ENCODE measurements at places on chromosomes 7 and 10.

- DNase-seq = no peak
These were observed 113.2 kb downstream of the KMT2E start for GRCh38 chr7:105127179-105127578.

- DNase-seq = no peak
These were observed 449.5 kb downstream of the GRID1 start for GRCh38 chr10:85916994-85917573.

- no peak for DNase-seq
These were observed 50.0 kb upstream of the CAMK1D start for GRCh38 chr10:12299222-12299965.

DNA sequence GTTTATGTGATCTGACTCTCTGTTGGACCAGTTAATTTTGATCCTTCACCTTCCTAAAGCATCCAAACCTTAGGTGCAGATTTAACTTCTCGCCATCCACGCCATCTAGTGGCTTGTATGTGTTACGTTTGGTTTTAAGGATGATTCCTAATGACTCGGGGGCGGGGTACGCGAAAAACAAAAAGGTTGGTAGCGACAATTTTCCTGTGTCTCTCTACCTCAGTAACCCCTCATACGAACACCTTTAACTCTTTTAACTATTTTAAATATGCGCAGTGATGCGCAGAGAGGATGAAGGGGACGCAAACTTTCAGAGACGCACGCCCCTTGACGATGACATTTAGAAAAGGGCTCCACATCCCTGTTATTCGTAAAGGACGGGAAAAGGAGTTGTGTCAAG is 714 bp upstream of the KCND2 start:
- DNase-seq = peak; percentile 46

DNA sequence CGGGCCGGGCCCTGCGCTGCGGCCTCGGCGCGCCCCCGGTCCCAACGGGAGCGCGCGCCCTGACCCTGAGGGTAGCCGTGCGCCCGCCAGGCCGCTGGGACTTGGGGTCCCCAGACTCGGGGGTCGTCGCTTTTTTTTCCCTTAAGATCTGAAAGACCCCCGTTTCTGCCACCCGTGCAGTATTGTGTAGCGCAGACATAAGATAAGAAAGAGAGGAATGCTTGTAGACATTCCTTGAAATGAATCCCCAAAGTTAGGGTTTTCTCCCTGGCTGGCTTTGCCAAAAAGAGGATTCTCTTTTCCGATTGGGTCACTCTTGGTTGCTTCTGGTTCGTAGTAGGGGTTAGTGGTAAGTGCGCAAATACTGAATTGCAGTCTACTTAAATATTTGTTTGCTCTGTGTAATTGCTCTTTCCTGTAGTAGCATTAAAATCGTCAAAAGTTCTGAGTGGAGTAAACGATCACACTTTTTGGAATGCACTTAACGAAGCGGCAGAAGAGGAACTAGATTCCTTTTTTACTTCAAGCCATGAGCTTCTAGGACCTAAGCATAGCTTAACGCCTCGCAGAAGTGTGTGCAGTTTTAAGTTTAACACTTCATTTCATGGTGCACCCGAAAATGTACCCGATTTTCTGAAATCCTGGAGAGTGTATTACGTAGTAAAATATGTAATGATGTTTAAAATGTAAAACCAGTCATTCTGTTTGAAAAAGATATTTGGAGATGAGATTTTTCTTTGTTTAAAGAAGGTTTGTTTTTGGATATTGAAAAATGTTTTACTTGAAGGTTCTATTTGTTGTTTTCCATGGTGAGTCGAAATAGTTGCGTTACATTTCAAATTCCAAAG is 1.3 kb downstream of the CUL1 start:
- DNase-seq = no peak

DNA sequence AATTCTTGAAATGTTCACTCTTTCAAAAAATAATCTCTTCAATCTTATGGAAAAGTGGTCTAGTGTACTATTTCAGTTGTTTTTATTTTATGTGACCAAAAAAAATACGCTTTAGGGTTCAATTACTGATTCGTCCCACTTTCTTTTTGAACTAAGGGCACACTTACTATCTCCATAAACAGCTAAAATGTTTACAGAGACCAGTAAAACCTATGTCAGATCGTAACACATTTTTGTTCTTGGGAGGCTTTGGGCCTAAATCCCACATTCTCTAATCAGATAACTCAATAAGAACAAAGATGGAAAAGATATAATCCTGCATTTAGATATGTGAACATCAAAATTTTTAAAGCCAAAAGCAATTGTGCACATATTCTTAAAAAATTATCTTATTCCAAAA is 29.8 kb upstream of the EPC1 start:
- no peak for DNase-seq

DNA sequence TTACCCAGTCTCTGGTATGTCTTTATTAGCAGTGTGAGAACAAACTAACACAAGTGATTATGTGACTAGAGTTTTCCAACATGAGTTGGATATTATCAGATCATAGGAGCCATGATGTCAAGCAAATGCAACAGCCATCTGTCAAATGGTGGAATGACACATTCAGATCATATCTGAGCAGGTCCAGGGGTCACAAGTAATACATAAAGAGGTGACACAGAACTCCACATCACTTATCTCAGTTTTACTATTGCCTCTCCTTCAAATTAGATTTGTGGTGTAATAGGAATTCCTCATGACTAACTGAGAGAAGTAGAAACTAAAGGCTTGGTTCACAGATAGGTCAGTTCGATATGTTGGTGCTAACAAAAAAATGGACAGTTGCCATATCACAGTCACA is 12.2 kb upstream of the SAMD9L start:
- no peak for DNase-seq
